ENCODE measurements at places on chromosomes 1 and 21.

DNA sequence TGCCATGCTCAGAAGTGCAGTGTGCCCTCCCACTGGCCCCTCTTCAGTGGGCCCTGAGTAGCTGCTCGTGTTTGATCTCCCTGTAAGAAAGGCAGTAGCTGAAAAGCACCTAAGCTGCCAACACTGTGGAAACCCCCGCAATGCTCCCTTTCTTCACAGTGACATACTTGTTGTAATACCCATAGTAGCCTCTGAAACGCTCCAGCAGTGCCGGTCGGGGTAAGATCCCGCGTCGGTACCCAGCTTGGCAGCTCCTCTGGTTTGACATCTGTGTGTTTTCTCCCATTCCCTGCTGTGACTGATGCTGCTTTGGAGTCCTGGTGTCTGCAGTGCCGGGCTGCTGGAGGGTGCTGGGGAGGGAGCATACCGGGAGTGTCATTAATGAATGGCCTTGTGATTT is 3.6 kb downstream of the CHAF1B start:
- no peak for DNase-seq

DNA sequence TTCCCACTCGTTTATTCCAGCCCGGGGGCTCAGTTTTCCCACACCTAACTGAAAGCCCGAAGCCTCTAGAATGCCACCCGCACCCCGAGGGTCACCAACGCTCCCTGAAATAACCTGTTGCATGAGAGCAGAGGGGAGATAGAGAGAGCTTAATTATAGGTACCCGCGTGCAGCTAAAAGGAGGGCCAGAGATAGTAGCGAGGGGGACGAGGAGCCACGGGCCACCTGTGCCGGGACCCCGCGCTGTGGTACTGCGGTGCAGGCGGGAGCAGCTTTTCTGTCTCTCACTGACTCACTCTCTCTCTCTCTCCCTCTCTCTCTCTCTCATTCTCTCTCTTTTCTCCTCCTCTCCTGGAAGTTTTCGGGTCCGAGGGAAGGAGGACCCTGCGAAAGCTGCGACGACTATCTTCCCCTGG is 716 bp downstream of the OLIG2 start:
- DNase-seq = no peak

DNA sequence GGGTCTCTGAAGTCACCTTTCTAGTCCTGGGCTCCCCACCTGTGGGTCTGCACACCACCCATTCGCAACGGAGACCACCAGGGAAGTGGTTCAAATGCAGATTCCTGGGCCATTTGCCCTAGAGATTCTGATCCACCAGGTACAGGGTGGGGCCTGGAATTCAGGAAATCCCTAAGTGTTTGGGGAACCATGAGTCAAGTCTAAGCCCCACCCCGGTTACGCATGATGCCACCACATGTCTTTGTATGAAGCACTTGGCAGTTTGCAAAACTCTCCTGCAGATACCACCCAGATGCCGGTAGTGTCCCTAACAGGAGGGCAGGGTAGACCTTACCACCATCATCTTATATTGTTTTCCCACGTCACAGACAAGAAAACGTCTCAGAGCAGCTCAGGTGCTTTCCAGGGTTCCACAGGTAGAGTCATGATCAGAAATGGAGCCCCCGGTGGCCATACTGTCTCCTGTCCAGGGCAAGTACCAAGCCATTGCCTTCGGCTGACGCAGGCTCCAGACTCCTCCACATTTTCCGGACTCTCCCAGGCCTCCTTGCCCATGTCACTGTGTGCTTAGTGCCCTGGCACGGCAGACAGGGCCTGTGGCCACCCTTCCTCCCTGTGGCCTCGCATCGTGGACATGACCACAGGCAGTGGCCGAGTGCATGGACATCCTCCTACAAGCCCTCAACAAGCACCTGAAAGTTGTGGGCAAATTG is 89.2 kb upstream of the TMEM51 start:
- DNase-seq = no peak

DNA sequence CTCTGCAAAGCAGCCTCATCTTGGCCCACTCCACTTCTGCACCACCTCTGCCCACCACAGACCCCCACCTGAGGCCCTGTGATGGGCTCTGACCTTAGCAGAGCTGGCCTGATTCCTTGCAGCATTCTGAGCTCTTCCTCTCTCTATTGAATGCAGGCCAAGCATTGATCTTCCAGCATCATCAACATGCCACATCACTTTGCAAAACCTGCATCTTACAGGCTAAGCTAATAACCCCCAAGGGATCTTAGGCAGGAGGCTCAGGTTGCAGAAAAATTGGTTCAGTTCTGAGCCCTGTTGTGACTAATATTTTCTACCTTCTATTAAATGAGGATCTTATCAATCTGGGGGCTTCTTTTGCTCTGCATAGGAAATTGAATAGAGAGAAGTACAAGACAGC is 78.7 kb downstream of the ATP1A1 start:
- no peak for DNase-seq

- DNase-seq = no peak
Observed at GRCh38 chr1:166378805-166379204, 212.0 kb upstream of the FAM78B start.

- no peak for DNase-seq
Observed at GRCh38 chr21:26732432-26733221, 112.6 kb downstream of the ADAMTS1 start.

DNA sequence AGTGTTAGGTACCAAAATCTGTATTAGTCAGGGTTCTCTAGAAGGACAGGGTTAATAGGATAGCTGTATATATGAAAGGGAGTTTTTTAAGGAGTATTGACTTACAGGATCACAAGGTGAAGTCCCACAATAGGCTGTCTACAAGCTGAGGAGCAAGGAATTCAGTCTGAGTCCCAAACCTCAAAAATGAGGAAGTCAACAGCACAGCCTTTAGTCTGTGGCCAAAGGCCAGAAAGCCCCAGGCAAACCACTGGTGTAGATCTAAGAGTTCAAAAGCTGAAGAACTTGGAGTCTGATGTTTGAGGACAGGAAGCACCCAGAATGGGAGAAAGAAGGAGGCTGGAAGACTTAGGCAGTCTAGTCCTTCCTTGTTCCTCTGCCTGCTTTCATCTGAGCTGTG is 487.5 kb upstream of the CHRM3 start:
- DNase-seq = no peak

- DNase-seq = no peak
Observed at GRCh38 chr1:81582467-81582986, 218.2 kb upstream of the ADGRL2 start.

GRCh38 chr21:34004013-34004938 is 69.1 kb upstream of the MRPS6 start:
- no peak for DNase-seq

DNA sequence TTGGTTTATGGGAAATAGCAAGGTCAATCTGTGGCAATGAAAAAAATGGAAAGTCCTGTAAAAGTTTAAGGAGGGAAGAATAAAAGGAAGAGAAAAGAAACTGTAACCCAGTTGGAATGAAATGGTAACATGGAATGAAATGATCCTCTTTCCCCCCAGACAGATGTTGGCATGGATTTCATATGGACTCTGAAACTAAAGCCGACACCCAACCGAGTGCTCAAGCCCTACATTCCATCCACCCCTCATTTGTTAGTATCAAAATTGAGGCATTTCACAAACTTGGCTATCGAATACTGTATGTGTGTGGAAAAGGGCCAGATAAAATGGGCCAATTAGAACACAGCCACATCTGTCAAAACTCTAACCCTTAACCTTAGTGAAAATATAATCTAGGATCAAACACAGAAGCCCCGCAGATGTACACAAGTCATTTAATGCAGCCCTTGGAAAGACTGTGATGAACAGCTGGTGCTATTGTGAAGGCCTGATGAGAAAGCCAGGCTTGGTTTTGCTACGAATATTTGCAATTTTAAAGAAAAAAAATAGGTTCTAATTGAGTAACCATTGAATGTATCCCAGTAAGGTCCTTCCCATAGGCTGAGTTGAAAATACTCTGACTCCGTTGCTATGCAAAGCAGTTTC is 72.6 kb upstream of the RGL1 start:
- no peak for DNase-seq

DNA sequence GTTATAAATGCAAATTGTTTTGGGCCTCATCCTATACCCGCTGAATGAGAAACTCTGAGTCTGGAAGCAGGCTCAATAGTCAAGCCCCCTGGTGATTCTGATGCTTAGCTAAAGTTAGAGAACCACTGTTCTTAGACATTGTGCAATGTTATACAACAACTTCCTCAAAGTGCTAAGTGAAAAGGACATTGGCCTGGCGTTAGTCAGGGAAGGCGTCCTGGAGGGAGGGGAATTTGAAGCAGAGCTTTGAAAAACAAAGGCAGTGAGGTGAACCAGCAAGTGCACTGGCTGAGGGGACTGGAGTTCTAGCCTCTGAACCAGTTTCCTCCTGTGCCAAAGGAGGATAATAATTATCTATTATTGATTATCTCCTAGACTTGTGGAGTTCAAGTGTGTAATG is 5.1 kb downstream of the CD1D start:
- no peak for DNase-seq

- DNase-seq = peak; percentile 30
Observed at GRCh38 chr1:156860113-156860627, 495 bp upstream of the NTRK1 start.

DNA sequence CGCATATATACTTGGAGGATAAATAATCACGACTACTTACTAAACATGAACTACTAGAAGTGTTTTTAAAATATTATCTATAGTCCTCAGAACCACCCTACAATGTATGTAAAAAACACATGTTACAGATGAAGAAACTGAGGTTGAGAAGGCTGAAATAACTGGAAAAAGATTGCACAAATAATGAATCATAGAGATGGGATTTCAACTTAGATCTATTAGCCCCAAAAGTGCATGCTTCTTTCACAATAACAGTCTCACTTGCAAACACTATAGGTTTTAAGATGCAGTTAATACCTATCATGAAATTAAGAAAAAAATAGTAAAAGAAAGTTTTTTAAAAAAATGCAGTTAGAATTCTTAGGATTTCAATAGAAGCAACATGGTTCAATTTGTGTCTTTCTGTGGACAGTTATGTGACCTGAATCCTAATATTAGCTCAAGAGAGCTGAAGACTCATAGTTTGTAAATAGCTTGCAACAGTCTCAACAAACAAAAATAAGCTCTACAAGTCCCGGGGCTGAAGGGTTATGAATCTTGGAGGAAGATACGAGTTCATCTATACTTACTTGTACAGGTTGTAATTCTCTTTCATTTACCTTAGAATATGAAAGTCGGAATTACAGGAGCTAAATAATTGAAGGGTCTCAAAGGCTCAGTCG is 58.6 kb upstream of the NTPCR start:
- DNase-seq = no peak
